ENCODE measurements at places on chromosomes 1 and 21. TPM values are rescaled to one million over a fixed set of nuclear protein-coding genes. Genes with fewer than 3 reads are reported as not detected.

Gene SYT14
- total RNA-seq: not detected

Gene TAGLN2
- 542 TPM for total RNA-seq

Gene SNAPIN
- total RNA-seq: 38.2 TPM

Gene S100A13
- 3.3 TPM for total RNA-seq

Gene KLF17
- total RNA-seq: not detected

Gene CFHR5
- not detected for total RNA-seq

Gene F5
- total RNA-seq: 9.1 TPM

Gene TCP10L
- total RNA-seq: 0.70 TPM

Gene FCRL3
- 0.23 TPM for total RNA-seq
